ENCODE measurements at places on chromosomes 13 and 19.

DNA sequence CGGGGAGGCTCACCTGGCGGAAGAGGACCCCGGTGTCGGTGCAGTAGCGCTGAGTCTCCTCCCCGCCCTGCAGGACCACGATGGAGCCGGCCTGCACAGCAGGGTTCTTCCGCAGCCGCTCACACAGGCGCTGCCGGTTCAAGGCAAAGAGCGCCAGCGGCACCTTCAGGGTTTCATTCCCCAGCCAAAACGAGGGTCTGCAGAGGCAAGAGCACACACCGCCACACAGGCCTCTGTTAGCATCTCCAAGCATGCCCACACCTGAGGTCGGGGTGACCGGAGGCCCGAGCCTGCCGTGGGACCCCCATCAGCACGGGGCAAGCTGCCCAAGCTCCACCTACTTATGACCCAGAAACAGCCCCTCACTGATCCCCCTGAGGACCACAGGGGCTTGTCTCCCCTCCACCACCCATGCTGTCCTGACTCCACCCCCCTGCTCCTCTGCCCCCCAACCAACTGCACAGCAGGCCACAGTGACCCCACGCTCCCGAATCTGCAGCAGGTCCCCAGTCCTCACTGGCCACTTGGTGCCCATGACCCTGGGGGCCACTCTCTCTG is 8.9 kb downstream of the PEPD start:
- no peak for DNase-seq

DNA sequence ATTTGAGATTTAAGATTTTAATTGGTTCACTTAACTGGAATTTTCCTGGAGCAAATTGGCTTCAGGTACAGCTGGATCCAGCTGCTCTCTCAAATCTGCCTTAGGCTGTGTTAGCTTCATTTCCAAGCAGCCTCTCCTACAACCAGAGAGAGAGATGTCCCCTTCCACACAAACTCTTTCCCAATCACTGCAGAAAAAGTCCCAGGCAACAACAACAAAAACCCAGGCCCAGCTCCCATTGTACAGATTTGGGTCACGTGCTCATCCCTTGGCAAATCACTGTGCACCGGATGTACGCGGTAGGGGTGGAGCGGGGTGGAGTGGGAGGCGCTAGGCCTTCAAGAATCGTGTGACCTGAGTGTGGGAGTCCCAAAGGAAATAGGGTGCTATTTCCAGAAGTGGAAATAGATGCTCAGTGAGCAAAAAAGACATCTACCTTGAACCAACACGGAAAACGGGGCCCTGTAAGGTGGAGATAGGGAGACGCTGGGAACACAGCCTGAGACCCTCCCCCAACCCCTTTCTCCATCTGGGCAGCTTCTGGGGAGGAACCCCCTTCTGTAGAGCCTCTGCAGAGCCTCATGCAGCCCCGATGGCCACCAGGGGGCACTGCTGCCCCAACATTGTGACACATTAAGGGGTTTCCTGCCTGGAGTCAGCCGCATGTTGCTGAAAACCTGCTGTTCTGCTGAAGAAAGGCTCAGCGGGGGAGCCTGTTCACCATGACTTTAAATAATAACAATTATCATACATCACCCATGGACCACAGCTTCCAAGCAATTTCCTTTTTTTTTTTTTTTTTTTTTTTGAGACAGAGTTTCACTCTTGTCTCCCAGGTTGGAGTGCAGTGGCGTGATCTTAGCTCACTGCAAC is 25.4 kb downstream of the HPN start:
- DNase-seq: peak; percentile 90

- DNase-seq: no peak
Measured at GRCh38 chr13:67726979-67727378, 496.8 kb upstream of the PCDH9 start.

- no peak for DNase-seq
Measured at GRCh38 chr19:1699998-1700732, 47.8 kb upstream of the TCF3 start.

DNA sequence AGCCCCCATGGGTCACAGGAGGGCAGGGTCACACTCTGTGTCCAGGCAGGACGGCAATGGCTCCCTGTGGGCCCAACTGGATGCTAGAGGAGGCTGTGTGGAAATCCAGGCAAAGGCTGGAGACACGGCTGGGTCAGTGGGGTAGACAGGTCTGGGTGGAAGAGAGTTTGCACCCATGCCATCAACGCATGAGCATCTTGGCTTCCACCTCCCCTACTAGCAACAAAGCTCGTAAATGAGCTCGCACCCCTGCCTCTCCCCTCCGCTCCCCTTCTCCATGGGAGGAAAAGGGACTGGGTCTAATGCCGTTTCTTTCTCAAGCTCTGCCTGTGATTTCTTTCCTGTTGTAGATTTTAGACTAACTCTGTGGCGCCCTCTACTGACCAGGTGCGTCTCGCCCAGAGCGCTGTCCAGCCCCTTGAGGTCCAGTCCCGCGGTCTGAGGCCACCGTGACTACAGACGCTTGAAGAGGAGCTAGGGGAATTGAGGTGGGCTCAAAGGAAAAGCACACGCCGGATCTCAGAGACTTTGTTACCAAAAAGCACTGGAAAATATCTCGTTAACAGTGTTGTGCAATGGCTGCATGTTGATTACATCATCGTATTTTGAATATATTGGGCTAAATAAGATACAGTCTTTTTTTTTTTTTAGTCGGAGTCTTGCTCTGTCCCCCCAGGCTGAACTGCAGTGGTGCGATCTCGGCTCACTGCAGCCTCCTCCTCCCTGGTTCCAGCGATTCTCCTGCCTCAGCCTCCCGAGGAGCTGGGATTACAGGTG is 50.7 kb upstream of the USP29 start:
- no peak for DNase-seq

DNA sequence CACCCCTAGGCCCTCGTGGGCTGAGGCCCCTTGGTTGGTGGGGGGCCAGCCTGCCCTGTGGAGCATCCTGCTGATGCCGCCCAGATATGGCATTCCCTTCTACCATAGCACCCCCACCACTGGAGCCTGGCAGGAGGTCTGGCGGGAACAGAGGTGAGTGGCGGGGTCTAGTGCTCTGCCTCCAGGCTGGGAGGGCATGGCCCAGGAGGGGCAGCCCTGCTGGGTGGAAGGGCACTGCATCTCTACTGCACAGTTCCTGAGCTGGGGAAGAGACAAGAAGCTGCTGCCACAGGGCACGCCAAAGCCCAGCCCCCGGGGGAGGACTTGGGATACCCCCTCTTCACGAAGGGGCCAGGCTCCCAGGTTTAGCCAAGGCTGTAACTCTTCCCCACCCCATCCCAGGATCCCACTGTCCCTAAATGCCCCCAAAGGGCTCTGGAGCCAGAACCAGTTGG is 2.4 kb upstream of the KMT2B start:
- no peak for DNase-seq

- DNase-seq: no peak
Measured at GRCh38 chr13:103730407-103730806, 664.2 kb upstream of the SLC10A2 start.

DNA sequence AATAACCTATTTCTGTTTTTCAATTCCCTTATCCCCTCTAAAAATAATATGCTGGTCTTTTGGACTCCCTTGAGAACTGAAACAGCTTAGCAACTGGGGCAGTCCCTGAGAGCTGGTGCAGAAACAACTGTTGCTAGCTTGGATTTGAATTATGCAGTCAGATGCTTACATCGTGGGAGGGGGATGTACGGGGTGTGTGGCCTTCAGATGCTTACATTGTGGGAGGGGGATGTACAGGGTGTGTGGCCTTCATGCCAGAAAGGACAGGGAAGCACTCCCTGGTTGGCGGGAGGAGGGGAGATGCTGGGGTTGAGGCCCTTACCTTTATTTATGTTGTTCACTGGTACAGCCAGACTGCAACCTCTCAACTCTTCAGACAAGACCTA is 25.6 kb downstream of the LRCH1 start:
- no peak for DNase-seq

DNA sequence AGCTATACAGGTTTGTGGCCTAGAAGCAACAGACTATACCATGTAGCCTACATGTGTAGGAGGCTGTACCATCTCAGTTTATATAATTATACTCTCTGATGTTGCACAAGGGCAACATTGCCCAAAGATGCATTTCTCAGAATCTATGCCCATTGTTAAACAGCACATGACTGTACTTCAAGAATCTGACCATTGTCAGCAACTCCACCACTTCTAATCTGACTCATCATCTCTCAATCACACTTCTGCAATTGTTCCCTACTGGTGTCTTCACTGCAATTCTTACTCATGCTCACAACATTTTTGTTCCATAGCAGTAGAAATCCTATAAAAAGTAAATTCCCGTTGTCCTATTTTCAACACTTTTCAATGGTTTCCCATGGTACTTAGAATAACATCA is 63.9 kb upstream of the ATXN8OS start:
- DNase-seq: no peak

Measured in activated T-cell treated with anti-CD3 and anti-CD28 coated beads, Interleukin-2, amount 50 U/mL, for 1 hour (primary cell).